ENCODE measurements at places on chromosomes 6 and 20.

DNA sequence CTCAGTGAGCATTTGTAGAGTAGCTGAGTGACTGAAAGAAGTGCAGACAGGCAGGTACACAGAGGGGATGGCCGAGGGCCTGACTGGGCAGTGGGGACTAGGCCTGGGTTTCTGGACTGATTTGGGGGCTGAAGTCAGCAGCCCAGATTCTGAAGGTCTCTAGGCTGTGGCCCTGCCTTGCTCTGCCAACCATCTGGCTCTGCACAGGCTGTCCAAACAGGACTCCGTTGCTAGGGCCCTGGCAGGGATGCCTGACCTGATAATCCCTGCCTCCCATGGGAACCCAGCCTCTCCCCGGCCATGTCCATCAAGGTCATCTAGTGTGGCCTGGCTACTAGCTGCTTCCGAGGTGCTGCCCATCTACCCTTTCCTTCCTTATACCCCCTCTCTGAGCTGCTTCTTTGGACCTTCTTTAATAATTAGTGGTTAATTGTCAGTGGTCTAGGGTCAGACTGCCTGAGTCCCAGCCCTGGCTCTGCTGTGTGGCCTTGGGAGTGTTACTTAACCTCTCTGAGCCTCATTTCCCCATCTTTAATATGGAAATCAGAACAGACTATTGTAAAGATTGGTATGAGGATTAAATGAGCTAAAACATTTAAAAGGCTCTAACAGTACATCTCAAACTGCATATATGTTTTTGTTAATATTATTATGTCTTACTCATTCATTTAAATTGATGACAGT is 137.9 kb downstream of the VEGFA start:
- DNase-seq: no peak

- no peak for DNase-seq
These were observed 62.0 kb upstream of the EPB41L1 start for GRCh38 chr20:36092398-36093024.

GRCh38 chr20:64247970-64248841 is 7.3 kb upstream of the PCMTD2 start:
- no peak for DNase-seq

DNA sequence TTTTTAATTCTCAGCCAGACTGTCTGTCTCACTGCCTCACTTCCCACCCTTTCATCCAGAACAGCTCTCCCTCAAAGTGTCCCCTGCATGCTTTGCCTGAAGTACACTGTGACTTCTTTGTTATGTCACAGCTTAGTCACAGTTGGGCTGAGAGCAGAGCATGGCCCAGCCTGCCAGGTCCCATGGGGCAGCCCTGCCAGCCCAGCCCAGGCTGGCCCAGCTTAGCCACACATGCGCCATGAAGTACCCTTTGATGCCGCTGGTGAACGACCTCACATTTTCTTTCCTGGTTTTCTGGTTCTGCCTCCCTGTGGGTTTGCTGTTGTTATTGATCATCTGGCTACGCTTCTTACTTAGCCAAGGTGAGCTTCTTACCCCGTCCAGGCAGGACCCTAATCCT is at the start of gene ADIG:
Gene ADIG, plus strand, starts transcription at position 185 of the 400 bp plus-strand sequence. Its CDS starts 54 bp downstream, at position 239.
- no peak for DNase-seq

GRCh38 chr6:5401845-5402738 is 140.8 kb downstream of the FARS2 start:
- no peak for DNase-seq

DNA sequence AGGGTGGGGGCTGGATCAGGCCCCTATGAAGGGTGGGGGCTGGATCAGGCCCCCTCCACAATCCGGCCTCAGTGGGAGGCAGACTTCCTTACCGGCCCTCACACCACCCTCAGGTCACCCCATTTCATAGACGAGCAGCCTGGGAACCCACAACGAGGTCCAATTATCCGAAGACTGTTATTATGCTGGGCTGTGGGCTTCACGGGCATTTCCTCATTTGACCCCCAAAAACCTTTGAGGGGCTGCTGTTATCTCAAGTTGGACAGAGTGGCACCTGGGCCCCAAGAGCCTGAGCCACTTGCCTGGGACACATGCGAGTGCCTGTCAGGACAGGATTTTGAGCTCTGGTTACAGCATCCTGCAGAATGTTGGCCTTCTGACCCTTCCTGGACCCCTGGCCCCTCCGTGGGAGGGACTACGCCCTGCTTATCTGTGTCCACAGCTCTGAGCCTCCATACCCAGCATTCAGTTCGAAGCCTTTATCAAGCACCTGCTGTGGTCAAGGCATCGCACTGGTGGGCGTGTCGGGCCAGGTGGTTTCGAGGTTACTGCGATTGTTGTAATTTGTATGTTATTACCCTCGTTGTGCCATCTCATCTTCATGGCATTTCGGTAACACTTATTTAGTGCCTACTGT is 34.5 kb upstream of the PCMTD2 start:
- DNase-seq: no peak

All from Panc1 (cell line).